ENCODE measurements at places on chromosomes 3 and 15.

- DNase-seq: no peak
Measured at GRCh38 chr3:77915336-77915735, 875.4 kb downstream of the ROBO2 start.

GRCh38 chr3:12289524-12289923, 654 bp downstream of the PPARG start:
- DNase-seq: no peak

GRCh38 chr3:189101594-189101993, 70.2 kb upstream of the TPRG1 start:
- no peak for DNase-seq

DNA sequence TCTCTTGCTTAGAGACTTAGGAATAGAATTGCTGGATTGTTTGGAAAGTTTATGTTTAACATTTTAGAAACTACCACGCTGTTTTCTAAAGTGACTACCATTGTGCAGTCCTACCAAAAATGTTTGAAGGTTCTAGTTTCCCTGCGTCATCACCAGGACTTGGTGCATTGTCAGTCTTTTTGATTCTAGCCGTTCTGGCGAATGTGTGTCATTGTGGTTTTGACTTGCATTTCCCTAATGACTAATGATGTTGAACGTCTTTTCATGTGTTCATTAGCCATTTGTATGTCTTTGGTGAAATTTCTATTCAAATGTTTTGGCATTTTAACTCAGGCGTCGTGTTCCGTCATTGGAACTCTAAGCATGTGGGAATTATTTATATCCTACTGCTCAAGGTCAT, 58.0 kb downstream of the CHD2 start:
- DNase-seq: no peak

DNA sequence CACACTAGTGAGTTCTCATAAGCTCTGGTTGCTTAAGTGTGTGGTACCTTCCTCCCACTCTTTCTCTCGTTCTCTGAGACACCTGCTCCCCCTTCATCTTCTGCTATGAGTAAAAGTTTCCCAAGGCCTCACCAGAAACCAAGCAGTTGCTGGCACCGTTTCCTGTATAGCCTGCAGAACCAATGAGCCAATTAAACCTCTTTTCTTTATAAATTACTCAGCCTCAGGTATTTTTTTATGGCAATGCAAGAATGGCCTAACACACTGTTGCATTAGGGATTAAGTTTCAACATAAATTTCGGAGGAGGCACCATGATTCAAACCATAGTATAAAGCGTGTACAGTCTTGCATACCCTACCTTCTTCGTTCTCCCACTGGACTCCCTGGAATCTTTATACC, 252.3 kb upstream of the CHRM5 start:
- no peak for DNase-seq

DNA sequence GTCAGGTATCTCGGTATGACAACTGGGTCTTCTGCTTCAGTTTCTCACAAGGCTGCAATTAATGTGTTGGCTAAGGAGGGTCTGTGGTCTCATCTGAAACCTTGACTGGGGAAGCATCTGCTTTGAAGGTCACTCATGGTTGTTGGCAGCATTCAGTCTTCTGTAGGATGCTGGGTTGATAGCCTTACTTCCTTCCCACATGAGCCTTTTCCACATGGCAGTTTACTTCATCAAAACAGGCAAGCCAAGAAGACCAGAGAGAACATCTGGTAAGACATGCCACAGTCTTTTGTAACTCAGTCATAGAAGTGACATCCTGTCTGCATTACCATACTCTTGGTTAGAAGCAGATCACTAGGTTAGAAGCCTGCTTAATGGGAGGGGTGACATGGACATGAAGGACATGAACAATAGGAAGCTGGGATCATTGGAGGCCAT, 49.5 kb downstream of the CMC1 start:
- no peak for DNase-seq

DNA sequence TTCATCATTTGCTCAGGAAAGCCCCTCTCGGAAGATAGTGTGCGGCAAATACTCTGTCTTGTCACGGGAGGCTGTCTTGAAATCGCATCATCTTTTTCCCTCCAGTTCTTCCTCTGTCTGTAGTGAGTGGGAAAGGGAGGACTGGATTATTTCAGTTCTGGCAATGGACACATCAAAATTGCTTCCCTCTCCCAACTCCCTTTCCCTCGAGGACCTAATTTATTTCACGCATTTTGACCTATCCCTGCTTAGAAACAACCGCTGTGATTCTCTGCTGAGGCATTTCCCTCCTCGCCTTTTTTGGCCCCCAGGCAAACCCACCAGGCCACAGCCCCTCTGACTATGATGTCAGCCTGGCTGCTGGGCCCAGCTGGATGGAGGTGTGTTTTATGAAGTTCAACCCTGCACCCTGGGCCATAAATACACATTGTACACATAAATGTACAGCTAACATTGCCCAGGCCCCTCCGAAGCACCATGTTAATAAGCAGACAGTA, 138.7 kb upstream of the LRTM1 start:
- DNase-seq: no peak

- DNase-seq: no peak
Measured at GRCh38 chr15:45743426-45744235, 108.8 kb downstream of the SQOR start.

DNA sequence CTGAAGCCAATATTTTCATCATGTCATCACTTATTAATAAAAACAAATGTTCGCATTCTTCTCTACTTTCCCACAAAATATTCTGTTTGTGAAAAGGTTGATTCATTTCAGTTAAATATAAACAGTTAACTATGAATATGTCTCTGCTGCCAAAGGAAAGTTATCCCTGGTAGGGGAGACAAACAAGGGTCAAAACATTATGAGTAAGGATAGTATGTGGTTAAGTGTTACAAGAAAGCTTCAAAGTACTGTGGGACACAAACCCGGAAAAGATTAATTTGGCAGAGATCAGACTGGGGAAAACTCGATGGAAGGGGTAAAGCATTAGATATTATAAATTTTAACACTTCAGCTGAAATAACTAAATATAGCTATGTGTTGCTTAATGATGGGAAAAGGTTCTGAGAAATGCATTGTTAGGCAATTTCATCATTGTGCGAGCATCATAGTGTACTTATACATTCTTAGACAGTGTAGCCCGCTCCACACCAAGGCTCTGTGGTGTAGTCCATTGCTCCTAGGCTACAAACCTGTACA, 436.5 kb upstream of the TBL1XR1 start:
- no peak for DNase-seq

- DNase-seq: no peak
Measured at GRCh38 chr3:163538387-163538786, 1539.9 kb downstream of the SI start.

DNA sequence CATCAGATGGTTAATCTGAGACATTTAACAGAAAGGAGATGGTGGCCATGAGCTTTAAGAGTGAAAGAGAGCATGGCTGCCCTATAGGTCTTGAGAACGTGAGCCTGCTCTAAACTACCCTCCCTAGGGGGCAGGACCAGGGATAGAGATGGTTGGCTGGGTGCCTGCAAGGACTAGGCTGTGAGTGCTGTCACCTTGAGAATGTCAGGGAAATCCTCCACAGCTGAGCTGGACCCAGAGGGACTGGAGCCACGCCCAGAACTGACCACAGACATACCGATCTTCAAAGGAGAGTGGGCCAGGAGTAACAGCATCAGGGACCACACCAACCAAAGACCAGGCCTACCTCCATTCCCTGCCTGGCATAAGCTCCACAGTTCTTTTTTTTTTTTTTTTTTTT, 53.6 kb upstream of the UBE2E1 start:
- DNase-seq: no peak

- no peak for DNase-seq
Measured at GRCh38 chr15:80957556-80957955, 32.1 kb downstream of the MESD start.

GRCh38 chr3:53545310-53545995, 51.0 kb downstream of the CACNA1D start:
- DNase-seq: no peak

DNA sequence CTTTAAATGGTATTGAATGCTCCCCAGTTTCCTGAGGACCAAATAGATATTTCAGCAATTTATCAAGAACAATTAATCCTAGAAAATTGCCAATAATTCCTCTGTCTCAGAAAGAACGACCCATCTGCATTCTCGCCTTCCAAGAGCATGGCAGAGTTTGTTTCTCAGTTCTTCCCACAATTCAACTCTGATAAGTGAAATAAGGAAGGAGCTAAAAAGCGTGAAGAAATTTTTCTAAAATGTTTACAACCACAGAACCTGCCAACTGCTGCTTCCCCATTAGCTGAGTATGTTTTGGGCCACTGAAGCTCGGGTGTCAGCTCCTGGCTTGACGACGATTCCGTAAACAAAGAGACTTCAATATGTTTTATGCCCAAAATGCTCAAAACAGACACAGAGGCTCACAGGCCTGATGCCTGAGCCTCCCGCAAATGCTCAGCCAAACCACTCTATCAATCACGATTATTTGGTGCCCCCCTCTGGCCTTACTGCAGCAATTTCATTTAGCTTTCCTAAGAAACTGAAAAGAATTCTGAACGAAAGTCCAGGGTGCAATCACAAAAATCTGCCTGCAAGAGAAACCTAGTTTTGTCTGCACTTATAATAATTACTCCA, 259.2 kb upstream of the CCDC54 start:
- DNase-seq: peak; percentile 59

- no peak for DNase-seq
Measured at GRCh38 chr3:189941679-189942078, 179.0 kb downstream of the P3H2 start.

DNA sequence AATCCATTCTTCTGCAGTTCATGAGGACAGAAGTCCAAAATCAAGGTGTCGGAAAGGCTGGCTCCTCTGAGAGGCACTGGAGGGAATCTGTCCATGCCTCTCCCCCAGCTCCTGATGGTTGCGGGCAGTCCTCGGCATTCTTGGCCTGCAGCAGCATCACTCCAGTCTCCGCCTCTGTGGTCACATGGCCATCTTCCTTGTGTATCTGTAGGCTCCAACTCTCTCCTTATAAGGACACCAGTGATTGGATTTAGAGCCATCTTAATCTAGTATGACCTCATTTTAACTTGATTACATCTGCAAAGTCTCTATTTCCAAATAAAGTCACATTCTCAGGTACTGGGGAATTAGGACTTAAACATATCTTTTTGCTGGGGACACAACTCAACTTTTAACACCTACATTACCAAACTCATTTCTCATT, 56.0 kb upstream of the FLNB start:
- peak; percentile 36 for DNase-seq

GRCh38 chr3:72041076-72041475, 256.1 kb upstream of the PROK2 start:
- no peak for DNase-seq

DNA sequence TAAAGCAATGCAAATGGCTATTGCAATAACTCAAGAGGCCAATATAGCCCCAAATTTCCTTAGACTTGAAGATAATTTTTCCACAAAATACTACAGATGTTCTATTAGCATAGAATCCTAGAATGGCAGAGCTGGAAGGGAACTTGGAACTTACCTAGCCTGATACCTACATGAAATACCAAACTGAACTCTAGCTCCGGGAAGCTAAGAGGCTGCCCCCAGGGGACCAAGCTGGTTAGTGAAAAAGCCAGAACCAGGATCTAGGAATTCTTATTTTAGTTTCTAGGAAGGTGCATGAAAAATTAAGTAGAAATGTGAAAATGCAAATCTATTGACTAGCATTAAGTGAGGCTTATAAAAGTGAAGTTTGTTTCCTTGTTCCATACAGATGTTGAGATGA, 256.0 kb upstream of the CBLB start:
- no peak for DNase-seq

- DNase-seq: no peak
Measured at GRCh38 chr3:69252631-69253030, 130.2 kb upstream of the LMOD3 start.

- DNase-seq: peak; percentile 12
Measured at GRCh38 chr3:148269816-148270215, 427.9 kb upstream of the AGTR1 start.

DNA sequence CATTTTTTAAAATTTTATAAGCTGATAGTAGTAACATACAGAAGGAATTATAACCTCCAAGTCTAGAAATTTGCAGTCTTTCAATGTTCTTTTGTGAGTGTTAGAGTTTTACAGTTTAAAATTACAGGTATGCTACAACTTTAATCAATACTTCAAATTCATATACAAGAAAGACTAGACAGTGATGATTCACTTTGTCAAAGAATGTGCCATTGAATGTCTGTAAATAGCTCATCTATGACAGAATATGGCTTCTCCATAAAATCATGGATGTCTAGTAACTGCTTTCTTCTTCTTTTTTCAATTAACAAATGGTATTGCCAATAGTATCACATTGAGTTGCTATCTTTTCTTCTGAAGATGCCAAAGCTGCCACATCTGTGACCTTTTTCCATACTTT, 4.1 kb upstream of the TSC22D2 start:
- DNase-seq: no peak

Data from HCT116 (cell line).